ENCODE measurements at places on chromosomes 1 and 21. TPM values are rescaled to one million over a fixed set of nuclear protein-coding genes. Genes with fewer than 3 reads are reported as not detected.

OR2G6 gene
- not detected for total RNA-seq

NBPF14 gene
- 13.2 TPM for total RNA-seq

CELA2B gene
- not detected for total RNA-seq

C1orf167 gene
- not detected for total RNA-seq

SFT2D2 gene
- total RNA-seq = 30.8 TPM

CENPF gene
- 65.4 TPM for total RNA-seq

LPAR3 gene
- 0.81 TPM for total RNA-seq

DMBX1 gene
- total RNA-seq = 0.09 TPM

PSRC1 gene
- 14.0 TPM for total RNA-seq

PERM1 gene
- total RNA-seq = not detected

SPRR2A gene
- total RNA-seq = not detected

PGBD5 gene
- total RNA-seq = not detected

DNA sequence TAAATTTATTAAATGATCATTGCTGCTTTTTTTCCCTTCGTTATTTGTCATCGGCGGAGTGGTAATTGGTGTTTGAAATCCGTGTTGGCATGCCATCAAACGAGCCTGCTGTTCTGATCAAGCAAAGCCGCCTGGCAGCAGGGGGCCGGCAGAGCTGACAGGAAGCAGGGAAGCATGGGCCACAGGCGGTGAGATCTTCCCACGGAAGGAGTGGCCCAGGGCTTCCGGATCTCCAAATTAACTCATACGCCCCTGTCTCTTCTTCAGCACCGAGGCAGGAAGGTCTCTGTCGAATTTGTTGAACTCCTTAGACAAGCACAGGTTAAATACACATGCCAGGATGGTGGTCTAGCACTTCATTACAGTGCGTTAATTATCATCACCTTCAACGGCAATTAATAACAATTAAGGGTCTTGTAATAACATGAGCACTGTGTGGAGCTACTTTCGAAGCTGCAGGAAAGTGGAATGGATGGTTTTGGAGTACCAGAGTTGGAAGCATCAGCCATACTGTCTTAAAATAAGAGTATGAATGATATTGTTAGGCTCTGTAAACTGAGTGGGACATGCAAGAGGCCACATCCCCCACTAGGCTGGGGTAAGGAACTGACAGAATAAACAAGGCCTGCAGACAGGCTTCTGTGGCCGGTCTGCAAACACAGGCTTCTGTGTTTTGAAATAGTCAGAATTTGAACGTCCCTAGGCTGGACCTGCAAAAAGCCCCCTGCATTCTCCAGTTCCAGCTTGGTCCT is 199.4 kb upstream of the DAB1 start:
- peak; percentile 2 for DNase-seq
- no peak overlapping the region for H3K4me3 ChIP-seq
- H3K4me1 ChIP-seq = no peaks in the 10 kb centered on the region

DNA sequence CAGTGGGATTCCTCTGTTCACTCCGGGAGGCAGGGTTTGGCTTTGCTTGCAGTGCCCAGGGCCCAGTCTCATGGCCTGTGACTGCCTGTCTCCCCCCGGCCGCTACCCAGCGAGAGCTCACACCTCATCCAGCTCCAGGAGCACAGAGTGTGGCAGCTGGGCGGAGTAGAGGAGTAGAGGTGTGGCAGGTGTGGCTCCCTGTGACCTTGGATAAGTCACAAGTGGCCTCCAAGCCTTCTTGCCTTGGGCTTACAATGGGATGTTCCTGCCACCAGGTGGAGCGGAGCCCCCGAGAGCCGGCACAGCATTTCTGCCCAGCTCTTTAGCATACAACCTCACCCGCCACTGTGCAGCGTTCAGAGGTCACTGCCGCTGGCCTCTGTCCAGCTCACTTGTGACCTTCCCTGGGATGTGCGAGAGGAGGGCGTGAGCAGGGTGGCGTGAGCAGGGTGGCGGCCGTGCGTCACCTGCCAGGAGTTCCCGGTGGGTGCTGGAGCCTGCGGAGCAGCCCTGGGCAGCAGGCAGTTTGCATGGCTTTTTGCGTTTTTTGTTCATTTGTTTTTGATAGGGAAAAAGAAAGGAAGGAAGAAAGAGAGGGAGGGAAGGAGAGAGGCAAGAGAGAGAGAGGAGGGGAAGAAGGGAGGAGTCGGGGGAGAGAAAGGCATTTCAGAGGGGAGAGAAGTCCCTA is 42.4 kb downstream of the CRYAA start:
- no peaks in the 10 kb centered on the region for H3K36me3 ChIP-seq
- no peaks in the 10 kb centered on the region for H3K4me1 ChIP-seq
- no peak overlapping the region for H3K27ac ChIP-seq

GRCh38 chr1:168135921-168136708 is 615 bp downstream of the GPR161 start:
- DNase-seq = peak; percentile 14
- H3K36me3 ChIP-seq = no peaks in the 10 kb centered on the region
- peak overlapping the region; percentile 70 for H3K4me3 ChIP-seq

DNA sequence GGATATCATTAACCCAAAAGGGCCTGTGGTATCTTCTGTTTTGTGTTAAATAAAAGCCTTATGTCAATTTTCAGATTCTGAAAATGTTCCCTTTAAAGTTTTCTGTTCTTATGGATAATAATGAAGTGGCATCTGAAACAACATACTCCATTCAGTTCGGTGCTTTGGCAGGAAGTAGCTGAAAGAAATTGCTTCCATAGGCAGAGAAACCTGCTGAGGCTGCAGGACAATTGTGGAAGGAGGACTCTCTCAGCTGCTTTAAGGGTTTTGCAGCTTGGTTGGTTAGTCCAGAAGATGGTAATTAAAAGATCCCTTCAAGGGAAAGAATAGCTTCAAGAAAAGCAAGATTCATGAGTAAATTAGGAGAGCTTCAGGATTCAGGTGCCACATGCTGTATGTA is 30.5 kb upstream of the NRIP1 start:
- no peak for DNase-seq
- no peak overlapping the region for H3K27ac ChIP-seq
- no peaks in the 10 kb centered on the region for H3K4me1 ChIP-seq

DNA sequence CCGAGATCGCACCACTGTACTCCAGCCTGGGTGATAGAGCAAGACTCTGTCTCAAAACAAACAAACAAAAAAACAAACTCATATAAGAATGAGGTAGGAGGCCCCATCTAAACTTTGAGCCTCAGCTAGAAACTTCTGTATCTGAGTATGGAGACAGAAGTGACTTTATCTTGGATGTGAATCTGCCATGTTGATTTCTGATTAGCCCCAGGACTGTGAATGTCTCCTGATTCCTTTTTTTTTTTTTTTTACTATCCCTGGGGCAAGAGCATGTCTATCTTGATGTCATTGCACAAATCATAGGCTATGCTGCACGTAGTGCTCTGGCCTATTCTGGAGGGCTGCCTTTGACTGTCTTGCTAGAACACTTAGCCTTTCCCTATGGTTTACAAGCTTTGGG is 211.0 kb downstream of the PTPRU start:
- H3K36me3 ChIP-seq = no peaks in the 10 kb centered on the region
- no peak for DNase-seq
- no peak overlapping the region for H3K27ac ChIP-seq
- H3K27me3 ChIP-seq = peaks cover 5% of the 10 kb centered on the region
- H3K4me3 ChIP-seq = no peak overlapping the region

- H3K4me3 ChIP-seq = peak overlapping the region; percentile 83
- DNase-seq = peak; percentile 90
- H3K36me3 ChIP-seq = peaks cover 2% of the 10 kb centered on the region
- peaks cover 1% of the 10 kb centered on the region for H3K27me3 ChIP-seq
These were observed 18.0 kb upstream of the BTG2 start for GRCh38 chr1:203287109-203287893.

GRCh38 chr1:25811384-25812082 is 8.2 kb upstream of the MTFR1L start:
- no peak overlapping the region for H3K4me3 ChIP-seq
- no peaks in the 10 kb centered on the region for H3K27me3 ChIP-seq
- no peak overlapping the region for H3K27ac ChIP-seq
- no peaks in the 10 kb centered on the region for H3K4me1 ChIP-seq

- H3K27ac ChIP-seq = peak overlapping the region; percentile 97
- peak; percentile 70 for DNase-seq
- peak overlapping the region; percentile 69 for H3K4me3 ChIP-seq
- peaks cover 38% of the 10 kb centered on the region for H3K36me3 ChIP-seq
- H3K4me1 ChIP-seq = peaks cover 95% of the 10 kb centered on the region
These were observed 61.6 kb upstream of the RUNX3 start for GRCh38 chr1:24991697-24992096.

- no peak for DNase-seq
- no peaks in the 10 kb centered on the region for H3K27me3 ChIP-seq
- H3K27ac ChIP-seq = no peak overlapping the region
- H3K4me3 ChIP-seq = no peak overlapping the region
- no peaks in the 10 kb centered on the region for H3K4me1 ChIP-seq
These were observed 155.3 kb downstream of the ROR1 start for GRCh38 chr1:63929106-63929478.

DNA sequence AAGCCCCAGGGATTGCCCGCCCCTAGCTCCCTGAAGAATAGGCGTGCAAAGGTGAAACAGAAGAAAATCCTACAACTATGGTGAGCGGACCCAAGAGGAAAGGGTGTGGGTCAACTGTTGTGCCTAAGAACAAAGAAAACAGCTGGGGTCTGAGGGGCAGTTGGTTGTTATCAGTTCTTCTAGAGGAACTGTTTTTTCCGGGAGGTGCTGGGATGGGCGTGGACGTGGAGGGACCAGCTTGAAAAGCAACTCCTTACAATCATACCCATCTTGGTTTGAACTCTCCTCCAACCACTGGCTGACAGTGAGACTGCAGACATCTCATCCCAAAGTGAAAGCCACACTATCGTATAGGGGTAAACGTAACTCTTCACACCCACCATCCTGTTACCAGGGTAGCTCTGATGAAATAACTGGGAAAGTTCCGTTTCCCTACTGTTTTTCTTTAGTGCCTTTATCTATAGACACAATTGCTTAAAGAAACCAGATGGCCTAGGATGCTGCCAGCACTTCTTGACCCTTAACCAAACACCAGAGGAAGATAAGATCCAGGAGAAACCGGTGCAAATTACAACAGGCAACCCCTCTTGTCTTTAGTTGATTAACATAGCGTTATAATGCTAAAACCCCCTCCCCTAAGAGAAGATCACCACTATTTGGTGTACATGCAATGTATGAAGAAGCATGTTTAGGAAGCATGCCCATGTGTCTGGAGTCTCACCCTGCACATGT is 25.6 kb upstream of the FAM89A start:
- no peaks in the 10 kb centered on the region for H3K36me3 ChIP-seq
- H3K27ac ChIP-seq = no peak overlapping the region
- H3K4me3 ChIP-seq = no peak overlapping the region
- no peaks in the 10 kb centered on the region for H3K27me3 ChIP-seq
- DNase-seq = no peak

DNA sequence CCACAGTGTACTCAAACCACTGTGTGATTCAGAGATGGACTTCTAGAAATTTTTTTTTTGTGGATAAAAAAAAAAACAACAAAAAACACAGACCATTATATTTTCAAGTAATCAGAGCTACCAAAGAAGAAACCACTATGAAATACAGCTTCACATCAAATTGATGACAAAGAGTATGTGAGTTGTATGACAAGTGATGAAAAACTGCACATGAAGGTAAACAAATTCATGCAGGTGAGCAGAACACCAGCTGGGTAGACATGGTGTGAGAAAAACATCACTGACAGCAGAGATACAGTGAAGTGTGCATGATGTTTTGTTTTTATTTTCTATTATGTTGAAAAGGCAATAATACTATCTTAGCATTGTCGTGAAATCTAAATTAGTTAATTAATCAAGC is 8.0 kb upstream of the PTPRC start:
- no peak overlapping the region for H3K4me3 ChIP-seq
- DNase-seq = no peak
- H3K27ac ChIP-seq = peak overlapping the region; percentile 29
- H3K36me3 ChIP-seq = peaks cover 59% of the 10 kb centered on the region

DNA sequence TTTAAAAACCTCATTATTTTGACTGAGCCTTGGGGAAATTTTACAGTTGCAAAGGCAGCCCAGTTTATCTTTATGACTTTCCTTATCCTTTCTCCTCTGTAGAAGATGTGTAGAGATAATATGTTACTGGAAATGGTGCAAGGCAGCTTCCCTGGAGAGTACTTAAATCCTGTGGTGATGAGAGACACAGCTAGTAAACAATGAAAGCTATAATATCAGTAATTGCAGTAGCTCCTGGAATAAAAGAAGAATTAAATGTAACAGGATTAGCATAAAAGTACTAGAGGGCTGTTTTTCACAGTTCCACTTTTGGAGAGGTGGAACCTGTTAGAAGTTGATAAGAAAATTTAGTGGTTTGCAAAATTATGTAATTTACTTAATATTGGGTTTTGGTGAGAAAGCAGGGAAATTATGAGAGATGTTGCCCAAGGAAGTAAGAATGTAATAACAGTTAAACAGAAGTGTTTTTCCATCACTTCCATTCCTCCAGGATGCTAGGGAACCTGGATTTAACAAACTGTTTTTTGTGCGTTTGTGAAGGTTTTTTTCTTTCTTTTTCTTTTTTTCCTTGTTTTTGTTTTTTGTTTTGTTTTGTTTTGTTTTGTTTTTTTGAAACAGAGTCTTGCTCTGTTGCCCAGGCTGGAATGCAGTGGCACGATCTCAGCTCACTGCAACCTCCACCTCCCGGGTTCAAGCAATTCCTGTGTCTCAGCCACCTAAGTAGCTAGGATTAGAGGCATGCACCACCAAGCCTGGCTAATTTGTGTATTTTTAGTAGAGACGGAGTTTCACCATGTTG is 15.7 kb upstream of the EDEM3 start:
- H3K4me3 ChIP-seq = no peak overlapping the region
- no peaks in the 10 kb centered on the region for H3K27me3 ChIP-seq
- no peaks in the 10 kb centered on the region for H3K4me1 ChIP-seq
- H3K36me3 ChIP-seq = no peaks in the 10 kb centered on the region
- DNase-seq = no peak

- no peaks in the 10 kb centered on the region for H3K4me1 ChIP-seq
- no peak for DNase-seq
- peaks cover 19% of the 10 kb centered on the region for H3K27me3 ChIP-seq
- H3K27ac ChIP-seq = no peak overlapping the region
- H3K4me3 ChIP-seq = no peak overlapping the region
- H3K36me3 ChIP-seq = no peaks in the 10 kb centered on the region
These were observed 470 bp downstream of the TNR start for GRCh38 chr1:175742790-175743459.

- H3K27ac ChIP-seq = peak overlapping the region; percentile 96
- H3K4me3 ChIP-seq = peak overlapping the region; percentile 48
- DNase-seq = peak; percentile 84
- peaks cover 4% of the 10 kb centered on the region for H3K27me3 ChIP-seq
- H3K36me3 ChIP-seq = peaks cover 2% of the 10 kb centered on the region
These were observed 47.1 kb upstream of the TLR5 start for GRCh38 chr1:223189903-223190724.

Data from activated CD8-positive, alpha-beta T cell treated with anti-CD3 and anti-CD28 coated beads for 36 hours (primary cell).